ENCODE measurements at places on chromosomes 7 and 10.
A peak's percentile ranks its signal among the peaks of the same experiment; 100 is the strongest.

- no peak for DNase-seq
These were observed 35.8 kb downstream of the SCRN1 start for GRCh38 chr7:29953726-29954347.

DNA sequence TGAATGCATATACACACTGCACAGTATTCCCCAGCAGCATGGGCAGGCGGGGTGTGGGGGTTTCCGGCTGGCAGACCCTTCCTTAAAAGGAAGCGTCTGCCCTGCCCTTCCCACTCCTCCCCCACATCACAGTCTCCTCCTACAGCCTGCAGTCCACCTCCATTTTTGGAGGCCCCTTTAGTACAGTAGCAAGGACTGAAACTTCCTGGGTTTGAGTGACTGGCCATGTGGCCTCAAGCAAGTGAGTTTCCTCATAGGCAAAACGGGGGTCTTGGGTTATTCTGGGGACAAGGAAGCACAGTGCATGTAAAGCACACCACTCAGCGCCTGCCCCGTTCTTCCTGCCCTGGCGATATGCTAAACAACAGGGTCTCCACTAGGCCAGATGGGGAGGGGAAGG, 62.1 kb upstream of the COL13A1 start:
- no peak for DNase-seq

GRCh38 chr10:85902051-85902450, 464.5 kb downstream of the GRID1 start:
- DNase-seq, result no peak

- DNase-seq, result no peak
These were observed 38.3 kb upstream of the DLG5 start for GRCh38 chr10:77964811-77965210.

DNA sequence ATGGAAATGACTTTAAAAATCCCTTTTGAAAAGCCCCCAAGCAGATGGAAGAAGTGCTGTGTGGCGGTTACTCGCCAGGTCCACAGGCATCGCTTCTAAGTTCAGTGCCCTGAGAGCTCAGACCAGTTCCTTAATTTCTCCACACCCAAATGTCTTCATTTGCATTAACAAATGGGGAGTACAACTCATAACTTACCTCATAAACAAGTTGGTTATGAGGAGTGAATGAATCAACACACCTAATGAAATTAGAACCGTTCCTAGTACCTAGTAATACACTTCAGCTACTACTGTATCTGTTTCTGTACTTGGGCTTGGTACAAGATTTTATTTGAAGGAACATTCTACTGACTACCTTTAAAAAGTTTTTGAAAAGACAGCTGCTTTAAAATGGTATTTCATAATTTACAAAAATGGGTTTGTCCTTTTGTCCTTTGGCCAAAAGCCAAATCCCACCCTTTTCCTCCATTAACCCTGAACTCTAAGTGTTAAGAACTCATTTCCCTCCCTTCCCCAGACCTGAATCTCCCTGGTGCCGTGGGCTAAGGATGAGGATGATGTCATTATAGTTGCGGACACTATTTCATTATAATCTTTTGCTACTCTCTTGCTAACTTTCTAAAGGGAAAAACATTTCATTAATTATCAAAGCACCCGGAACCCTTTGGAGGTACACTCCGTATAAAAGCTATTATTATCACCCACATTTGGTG, 221.5 kb upstream of the CELF2 start:
- no peak for DNase-seq

DNA sequence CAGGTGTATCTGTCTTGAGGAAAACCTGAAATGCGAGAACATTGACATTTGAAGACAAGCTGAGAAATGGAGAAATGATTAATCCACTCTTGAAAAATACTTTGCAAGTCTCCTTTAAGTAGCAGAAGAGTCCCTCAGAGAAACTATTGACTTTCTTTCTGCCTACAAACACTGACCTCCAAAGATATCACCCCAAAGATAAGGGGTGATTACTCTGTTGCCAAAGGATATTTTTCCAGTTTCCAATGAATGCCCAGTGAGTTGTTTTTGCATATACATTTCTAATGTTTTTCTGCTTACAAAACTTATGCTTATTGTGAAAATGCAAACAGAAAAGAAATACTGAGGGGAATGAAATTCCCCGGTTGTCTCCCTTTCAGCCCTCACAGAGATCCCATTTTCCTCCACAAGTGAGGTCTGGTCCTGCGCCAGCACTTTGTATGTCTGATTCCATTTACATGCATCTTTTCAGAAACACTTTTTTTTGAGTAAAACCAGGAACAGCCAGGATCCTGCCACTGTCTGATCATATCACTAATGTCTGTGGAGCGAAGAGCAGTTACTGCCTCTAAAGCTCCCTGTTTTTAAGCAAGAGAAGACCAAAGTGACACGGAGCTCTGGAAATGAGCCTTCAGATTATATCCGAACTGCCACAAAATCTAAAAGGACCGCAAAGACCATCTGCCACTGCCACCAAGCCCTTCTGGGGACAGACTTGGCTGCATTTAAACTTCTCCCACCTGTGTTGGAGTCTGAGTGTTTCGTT, 82.9 kb upstream of the PDCD4 start:
- no peak for DNase-seq

DNA sequence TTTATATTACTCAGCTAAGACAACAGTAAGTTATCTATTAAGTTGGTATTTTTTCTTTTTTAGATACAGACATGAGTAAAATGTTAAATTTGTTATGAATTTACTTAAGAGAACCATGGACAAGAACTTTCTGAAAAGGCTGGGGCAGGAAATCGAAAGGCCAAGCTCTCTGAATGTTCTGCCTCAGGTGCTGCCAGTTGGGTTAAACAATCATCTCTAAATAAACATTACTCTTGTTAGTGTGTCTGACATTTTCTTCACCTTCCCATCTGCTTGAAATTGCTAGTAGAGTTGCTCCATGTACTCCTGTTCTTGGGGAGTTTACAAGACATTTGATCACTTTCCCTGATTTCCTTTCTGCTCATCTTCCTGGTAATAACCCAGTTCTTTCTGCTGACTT, 87.5 kb downstream of the ANKRD7 start:
- peak; percentile 11 for DNase-seq

DNA sequence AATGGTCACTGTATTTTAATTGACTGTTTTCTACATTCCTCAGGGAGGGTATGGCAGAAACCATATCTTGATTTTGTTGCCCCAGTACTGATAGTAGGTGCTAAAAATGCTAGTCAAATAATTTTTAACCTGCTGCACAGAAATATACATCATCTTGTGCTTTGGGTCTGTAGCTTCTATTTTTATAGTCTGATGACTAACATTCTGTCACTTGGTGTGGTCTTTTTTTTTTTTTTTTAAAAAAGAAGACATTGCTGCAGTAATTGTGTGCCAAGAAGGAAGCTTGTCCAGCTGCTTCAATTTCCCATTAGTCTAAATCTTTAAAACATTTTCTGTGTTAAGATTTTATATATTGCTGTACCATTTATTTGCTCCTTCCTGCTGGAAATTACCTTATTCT, 83.6 kb downstream of the ICA1 start:
- DNase-seq, result no peak

GRCh38 chr10:14507176-14507575, 176.5 kb upstream of the FRMD4A start:
- DNase-seq, result no peak

DNA sequence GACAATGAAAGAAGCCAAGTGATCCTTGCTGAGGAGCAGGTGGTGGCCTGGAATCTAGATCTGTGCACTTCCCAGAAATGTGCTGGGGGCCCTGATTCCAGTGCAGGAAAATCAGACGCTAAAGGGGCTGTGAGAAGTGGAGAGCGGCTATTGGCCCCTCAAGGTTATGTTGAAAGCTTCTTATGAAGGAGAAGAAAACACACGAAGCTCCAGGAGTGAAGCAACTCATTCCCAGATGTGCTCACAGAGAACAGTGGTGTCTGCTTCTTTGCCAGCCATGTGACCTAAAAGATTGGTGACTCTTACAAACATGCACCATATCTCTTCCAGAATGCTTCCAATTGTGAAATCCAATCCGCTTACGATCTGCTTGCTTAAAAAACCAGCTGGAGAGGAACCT, 679.3 kb upstream of the IGFBP3 start:
- DNase-seq, result no peak

- DNase-seq, result no peak
These were observed 41.2 kb upstream of the SLC35G1 start for GRCh38 chr10:93852476-93853095.

- DNase-seq, result peak; percentile 14
These were observed 166.1 kb downstream of the ST7 start for GRCh38 chr7:117119192-117119924.

DNA sequence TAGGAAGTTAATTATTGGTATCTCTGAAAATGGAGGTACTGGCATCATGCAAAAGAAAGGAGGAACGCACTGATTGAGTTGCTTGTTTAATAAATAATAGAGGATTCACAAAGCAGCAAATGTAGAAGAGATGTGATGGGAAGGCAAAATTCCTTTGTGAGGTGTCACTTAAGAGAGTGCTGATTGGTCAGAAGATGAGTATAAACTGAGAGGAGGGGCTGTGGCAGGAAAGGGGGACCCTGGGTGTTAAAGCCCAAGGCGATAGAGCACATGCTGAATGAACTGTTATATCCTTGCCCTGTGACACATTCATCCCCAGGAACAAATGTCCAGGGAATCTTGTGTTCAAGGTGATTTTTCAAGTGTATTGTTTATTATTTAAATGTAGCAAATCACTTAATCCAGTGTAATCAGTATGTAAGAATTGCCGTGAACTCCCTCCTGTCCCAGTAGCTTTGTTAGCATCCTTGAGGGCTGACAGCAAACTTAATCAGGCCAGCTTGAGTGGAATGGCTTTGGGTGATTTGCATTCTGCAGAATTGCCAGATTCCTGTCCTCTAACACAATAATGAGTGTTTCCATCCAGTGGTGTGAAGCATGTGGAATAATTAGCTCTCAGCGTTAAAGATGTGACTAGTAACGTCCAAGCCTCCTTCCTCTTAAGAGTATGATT, 111.9 kb downstream of the CHN2 start:
- DNase-seq, result no peak

GRCh38 chr7:121235201-121235600, 93.6 kb upstream of the WNT16 start:
- DNase-seq, result no peak

DNA sequence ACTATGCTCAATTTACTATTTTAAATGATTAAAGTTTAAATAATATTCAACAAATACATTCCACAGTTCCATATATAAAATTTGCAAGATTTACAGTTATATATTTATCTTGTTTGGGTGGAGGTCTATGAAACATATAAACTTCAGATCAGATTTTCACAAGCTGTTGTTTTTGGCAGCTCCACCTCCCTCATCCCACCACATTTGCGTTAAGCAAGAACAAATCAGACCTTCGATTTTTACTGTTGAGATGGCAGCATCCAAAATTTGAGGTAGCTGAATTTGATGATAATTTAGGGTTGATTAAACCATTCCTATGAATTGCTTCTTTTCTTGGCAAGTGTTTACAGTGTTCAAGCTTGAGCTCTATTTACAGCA, 986.4 kb downstream of the REEP3 start:
- no peak for DNase-seq

GRCh38 chr10:30625080-30625479, 4.5 kb downstream of the LYZL2 start:
- DNase-seq, result no peak

- DNase-seq, result no peak
These were observed 134.6 kb downstream of the LRRC4 start for GRCh38 chr7:127896659-127897058.

GRCh38 chr10:91564026-91564425, 68.8 kb downstream of the PPP1R3C start:
- no peak for DNase-seq

- no peak for DNase-seq
These were observed 3.3 kb downstream of the FRAT2 start for GRCh38 chr10:97331153-97331703.

DNA sequence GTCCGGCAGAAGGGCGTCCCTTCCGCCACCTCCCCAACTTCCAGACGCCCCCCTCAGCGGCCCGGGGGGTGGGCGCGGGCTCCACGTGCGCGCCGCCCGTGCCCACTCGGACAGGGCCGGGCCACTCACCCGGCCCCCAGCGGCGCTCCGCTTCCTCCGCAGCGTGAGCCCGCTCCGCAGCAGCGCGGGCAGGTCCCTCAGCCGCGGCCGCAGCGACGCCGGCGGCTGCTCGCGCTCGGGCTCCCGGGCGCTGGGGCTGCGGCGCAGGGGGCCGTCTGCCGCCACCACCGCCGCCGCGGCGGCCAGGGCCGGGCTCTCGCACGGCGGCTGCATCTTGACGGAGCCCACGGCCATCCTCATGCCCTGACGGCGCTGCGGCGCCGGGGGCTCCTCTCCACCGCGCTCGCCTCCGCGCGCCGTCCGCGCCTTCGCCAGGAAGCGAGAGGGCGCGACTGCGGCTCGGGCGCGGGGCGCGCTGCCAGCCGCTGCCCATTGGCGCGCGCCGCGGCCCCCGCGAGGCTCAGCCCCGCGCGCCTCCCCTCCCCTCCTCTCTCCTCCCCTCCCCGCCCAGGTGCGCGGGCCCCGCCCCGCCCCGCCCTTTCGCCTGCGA, at the start of gene RAPGEF5:
RAPGEF5 (minus strand) TSS at position 454 of the 610 bp plus-strand sequence; CDS start at position 360, 94 bp downstream.
- DNase-seq, result peak; percentile 75

Measured in GM06990 (cell line).